IPS DF 6.9 (cell line): ENCODE measurements at places on chromosomes 2 and 18.

DNA sequence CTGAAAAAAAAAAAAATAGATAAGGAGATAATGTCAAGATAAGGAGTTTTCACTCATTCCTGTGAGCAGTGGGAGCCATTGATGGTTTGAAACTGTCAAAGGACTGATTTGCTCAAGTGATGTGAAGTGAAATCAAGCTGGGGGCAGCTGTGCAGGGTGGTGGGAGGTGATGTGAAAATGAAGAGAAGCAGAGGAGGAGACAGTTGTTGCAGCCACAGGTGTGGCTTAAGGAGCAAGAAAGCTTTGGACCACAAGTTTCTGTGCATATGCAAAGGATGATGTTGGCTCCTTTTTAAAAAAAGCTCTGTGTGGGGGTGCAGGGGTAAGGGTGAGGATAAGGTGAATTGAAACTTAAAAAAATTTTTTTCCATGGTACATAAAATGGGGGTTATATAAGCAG lies 8.3 kb downstream of the EFR3B start:
- DNase-seq = no peak

GRCh38 chr2:239372835-239373234 lies 28.0 kb downstream of the HDAC4 start:
- no peak for DNase-seq

- DNase-seq = no peak
These were observed 259.7 kb downstream of the LNPK start for GRCh38 chr2:175742367-175742766.

DNA sequence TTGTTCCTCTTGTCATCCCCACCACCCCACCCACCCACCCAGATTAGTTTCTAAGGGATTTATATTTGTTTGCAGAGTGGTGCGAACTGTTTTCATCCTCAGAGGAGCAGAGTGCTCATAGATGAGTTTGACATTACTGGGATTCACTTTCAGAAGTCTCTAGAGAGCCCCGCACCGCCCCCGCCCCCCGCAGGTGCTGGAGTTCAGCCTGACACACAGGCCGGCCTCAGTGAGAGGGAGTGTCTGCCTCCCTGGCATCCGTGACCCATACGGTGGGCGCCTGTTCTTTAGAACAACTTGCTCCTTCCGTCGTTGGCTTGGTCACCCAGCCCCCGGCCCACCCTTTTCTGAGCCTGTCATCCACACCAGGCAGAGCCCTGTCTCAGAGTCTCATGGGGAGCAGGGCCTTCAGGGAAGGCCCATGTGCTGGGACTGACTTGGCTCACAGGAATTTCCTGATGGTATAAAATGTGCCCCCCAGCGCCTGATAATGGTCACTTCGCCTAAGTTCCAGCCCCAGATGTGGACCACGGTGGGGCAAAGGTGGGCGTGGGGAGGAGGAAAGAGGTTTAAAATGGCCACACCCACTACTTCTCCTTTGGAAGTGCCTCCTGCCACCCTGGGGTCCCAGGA lies 44.3 kb downstream of the HPCAL1 start:
- no peak for DNase-seq
